ENCODE measurements at places on chromosomes 4 and X.
A peak's percentile ranks its signal among the peaks of the same experiment; 100 is the strongest.

DNA sequence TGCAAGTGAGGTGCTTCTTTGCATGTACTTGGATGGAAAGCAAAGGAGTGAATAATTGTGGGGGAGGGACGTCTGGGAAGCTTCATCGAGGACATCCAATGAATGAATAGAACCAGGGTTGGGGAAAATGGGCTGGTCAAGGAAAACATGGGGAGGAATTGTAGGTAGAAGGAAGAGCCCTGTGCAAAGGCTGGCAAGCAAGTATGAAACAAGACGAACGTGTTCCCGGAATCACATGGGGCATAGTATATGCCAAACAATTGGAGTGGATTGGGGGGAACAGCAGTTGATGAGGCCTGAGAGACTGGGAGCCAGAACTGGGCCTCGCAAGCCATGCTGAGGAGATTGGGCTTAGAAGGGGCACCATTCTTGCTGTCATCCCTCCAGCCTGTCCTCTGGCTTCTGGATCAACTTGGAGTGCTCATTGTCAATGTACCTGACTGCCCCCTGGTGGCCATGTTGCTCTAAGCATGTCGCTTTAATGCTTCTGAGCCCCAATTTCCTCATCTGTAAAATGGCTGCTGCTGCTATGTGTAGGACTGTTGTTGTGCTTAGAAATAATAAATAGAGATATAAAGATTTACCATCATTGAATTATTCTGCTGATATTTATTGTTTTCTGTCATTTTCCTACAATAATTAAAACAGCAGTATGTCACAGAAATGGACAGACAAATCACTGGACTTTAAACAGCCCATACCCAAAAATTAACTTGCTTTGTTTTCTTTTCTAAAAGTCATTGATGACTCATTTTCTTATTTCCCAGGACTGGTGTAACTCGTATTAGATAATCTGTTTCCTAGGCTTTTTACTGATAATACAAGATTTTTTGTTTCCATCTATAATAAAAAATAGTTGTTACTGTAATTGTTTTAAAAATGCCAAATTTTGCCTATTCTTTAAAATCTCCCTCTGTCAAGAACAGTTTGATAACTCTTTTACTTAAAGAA is 66.4 kb downstream of the JADE3 start:
- peak; percentile 51 for DNase-seq

- DNase-seq, result no peak
Observed at GRCh38 chr4:85587952-85588351, 113.0 kb downstream of the ARHGAP24 start.

GRCh38 chr4:52822583-52822971 is 39.5 kb upstream of the RASL11B start:
- no peak for DNase-seq

- DNase-seq, result no peak
Observed at GRCh38 chr4:113375964-113376666, 326.7 kb downstream of the ANK2 start.

GRCh38 chrX:53723381-53723780 is 36.9 kb upstream of the HUWE1 start:
- no peak for DNase-seq

DNA sequence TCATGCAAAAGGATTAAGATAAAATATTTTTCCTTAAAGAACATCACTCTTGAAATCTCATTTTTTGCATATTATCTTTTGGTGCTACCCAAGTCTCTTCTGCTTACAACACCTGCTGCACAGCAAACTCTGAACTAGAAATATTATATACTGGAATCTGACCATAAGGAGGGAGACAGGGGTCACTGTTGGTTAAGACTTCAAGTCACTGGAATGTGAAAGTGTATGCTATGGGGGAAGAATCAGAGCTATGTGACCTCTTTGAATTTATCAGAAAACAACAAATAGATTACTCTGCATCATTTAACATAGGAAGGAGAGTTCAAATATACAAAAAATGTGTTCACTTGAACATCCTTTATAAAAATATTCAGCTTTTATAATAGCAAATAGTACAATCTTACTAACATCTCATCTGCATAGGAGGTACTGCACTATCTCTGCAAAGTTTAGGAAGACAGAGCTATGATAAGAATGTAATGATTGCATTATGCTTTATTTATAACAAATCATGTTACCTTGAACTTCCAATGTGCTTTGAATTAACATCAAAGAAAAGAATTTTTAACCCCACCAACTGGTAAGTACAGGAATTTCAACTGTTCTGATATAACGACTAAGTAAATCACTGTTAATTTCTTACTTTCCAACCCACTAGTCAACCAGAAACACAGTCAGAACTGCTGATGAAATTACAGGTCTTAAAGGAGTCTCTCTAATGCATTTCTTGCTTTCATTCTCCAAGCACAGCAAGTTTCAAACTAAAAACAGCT is 69.8 kb downstream of the ZNF827 start:
- no peak for DNase-seq

DNA sequence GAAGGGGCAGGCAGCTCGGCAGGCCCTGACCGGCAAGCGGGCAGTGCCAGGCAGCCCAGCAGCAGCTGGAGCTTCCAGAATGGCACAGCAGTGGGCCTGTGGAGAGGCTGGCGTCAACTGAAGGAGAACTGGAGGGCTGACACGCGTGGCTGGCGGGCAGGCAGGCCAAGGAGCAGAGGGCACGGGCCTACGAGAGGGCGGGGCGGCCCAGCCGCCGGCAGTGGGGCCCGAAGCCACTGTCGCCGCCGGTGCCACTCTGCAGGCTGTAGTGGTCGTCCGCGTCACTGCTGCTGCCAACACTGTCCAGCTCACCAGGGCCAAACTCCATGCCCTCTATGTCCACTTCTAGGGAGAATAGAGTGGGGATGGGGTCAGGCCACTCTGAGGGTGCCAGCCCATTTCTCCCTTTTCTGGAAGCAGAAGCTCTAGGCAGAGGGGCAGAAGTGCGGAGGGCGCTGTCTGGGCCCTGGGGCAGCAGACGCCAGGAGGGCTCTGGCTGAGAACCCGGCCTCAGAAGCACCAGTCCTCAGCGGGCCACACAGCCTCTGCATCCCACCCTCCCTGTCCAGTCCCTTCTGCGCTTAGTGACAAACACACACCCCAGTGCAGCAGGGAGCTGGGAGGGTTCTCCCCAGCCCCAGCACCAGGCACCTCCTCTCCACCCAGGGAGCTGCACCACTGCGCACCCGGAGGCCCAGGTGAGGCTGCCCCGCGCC is 8.6 kb upstream of the HAUS3 start:
- no peak for DNase-seq

DNA sequence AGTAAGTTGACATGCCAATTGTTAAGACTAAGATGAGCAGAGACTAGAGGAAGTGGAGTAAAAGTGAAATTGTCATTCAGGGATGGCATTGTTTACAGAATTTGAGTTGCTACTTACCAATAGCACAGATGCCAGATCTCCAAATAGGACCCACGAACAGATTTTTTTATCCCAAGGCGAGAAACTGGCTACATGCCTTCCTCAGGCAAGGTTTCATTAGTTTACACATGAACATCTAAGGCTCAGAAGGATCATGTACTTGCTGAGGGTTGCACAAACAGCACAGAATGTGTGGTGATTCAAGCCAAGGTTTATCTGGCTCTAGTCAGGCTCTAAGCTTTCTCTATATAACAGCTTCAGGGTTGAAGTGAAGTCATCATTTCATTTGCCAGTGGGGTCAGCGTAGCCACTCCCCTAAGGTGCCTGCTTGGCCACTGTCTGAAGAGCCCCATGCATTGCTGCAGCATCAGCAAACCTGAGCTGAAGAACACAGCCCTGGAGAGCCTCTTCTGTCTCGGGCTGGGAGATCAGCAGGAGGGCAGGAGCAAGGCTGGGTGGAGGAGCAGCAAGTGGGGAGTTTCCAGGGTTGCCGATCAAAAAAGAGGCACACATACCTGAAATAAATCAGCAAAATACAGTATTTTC is 193.0 kb upstream of the LCORL start:
- DNase-seq, result no peak

- no peak for DNase-seq
Observed at GRCh38 chr4:150782311-150782710, 200.4 kb downstream of the MAB21L2 start.

DNA sequence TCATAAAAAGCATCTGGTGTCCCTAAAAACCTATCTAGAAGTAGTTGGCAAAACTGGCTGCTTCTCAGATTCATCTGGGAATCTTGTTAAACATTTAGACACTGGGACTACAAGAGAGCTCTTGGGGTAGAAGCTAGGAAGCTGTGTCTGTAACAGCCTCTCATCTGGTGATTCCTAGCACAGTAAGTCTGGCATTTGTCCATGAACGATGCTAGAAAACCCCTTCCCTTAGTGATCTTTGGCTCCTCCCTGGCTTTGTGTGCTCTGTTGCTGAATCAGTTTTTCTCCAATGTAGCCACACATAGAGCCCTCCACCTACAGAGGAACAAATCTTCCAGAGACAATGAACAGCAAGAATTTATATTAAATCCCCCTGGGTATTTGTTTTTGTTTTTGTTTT is 951.7 kb upstream of the LCORL start:
- DNase-seq, result no peak

GRCh38 chrX:50067435-50068284 is 133.1 kb downstream of the AKAP4 start:
- no peak for DNase-seq

DNA sequence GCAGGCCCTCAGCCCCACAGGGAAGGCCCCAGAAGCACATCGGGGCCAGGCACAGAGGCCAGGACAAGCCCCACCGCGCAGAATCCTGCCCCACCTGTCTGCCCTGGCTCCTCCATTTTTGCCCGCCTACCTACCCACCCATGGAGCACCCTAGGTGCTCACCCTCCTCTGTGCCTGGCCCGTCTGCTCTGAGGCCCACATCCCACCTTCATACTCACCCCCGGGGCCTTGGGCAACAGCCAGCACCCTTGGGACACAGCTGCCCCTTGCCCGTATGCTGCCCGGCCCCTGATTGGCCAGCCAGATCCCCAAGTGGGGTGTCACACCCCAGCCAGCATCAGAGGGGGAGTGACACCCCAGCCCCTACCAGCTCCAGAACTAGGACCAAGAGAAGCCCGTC is 10.8 kb upstream of the TREX2 start:
- DNase-seq, result no peak

GRCh38 chrX:53746718-53747117 is 60.2 kb upstream of the HUWE1 start:
- DNase-seq, result no peak

- no peak for DNase-seq
Observed at GRCh38 chr4:70737006-70737405, 15.2 kb downstream of the RUFY3 start.

GRCh38 chr4:54082168-54082567 is 17.8 kb upstream of the CHIC2 start:
- no peak for DNase-seq

DNA sequence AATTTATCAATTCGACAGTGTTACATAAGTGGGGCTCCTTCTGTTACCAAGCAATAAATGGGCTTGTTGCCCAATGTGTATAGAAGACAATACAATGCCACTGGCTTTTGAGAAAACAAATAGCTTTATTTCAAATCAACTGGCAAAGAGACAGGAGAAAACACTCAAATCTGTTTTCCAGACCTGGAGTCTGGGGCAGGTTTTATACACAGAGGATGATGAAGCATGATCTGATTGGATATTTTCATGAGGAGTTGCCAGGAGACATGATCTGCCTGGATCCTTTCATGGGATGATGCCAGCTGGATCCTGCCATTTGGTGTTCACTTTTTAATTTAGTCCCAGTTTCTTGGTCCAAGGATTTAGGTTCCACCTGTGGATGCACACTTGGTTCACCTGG is 287.9 kb downstream of the CXXC4 start:
- no peak for DNase-seq

GRCh38 chr4:169611991-169612870 is at the start of gene NEK1:
TSS of gene NEK1 (minus strand) at chr4:169612583. CDS start at chr4:169602630, 9,953 bp downstream.
- DNase-seq, result peak; percentile 66

GRCh38 chrX:3697220-3697684 is 16.2 kb downstream of the PRKX start:
- DNase-seq, result no peak

- DNase-seq, result no peak
Observed at GRCh38 chrX:74534569-74535038, 79.8 kb downstream of the RLIM start.

GRCh38 chrX:82031250-82031649 is 829.3 kb downstream of the SH3BGRL start:
- no peak for DNase-seq

GRCh38 chr4:55395529-55396307 is at the start of gene TMEM165:
TSS of gene TMEM165 (plus strand) at chr4:55395957. CDS start at chr4:55396190, 233 bp downstream.
- DNase-seq, result peak; percentile 62

DNA sequence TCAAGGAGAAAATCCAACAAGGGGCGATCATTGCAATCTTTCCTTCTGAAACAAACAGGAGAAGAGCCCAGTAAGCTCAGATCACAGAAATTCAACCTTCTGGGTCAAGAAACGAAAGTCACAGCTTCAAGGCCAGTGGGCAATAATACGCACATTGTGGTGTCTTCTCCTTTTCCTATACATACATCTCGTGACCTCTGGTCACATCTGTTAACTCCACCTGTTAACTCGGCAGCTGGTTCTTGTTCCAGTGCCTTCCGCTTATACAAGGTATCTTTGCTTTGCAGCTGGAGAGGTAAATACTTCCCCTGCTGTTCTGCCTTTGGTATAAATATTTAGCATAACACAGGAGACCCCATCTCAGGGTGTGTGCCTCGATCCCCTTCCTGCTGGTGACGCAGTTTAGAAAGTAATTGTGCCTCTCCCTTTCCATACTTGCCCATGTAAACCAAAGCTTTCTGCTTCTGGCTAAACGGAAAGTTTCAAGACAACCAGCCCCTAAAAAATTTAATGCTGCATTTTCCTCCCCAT is 45.0 kb downstream of the CCDC149 start:
- DNase-seq, result no peak

- DNase-seq, result no peak
Observed at GRCh38 chrX:148540671-148541583, 40.5 kb downstream of the AFF2 start.

- no peak for DNase-seq
Observed at GRCh38 chr4:170011921-170012628, 14.1 kb downstream of the MFAP3L start.

DNA sequence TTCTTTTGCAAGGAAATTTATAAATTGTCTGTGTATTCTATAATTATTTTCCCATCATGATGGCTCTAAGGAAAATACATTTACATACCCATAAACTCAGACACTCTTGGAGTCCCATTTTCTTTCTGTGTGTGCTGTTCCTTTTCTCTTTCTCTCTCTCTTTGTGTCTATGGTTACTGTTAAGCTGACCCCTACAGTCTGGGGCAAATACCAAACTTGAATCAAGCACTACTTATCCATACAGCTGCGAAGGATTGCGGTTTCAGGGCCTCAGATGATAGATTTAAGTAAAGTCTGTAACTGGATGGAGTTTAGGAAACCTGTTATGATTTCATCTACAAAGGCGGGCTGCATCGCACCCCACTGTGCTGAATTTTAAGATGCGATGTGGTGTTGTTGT is 150.2 kb downstream of the SHROOM3 start:
- no peak for DNase-seq

GRCh38 chr4:138407329-138407728 is 165.2 kb upstream of the SLC7A11 start:
- no peak for DNase-seq

GRCh38 chrX:16628946-16629595 is 20.9 kb upstream of the S100G start:
- DNase-seq, result no peak

DNA sequence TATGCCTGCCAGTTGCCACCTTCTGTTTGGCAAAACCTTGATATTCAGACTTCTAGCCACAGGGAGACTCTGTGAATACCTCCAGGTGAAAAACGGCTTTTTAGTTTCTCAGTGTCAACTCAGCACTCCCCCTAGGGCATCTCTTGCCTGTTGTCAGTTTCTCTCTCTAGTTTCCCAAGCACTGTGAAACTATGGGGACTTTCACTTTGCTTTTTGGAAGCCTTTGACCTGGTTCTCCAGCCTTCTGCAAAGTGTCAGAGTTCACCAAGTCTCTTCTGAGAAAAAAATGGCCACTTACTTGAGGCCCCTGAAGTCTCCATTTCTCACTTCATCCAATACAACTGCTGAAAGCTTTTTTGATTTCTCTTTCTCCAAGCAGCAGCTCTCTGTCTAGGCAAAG is 521.5 kb downstream of the INPP4B start:
- no peak for DNase-seq
